Hippocampal formation (tissue), 2 donors: ENCODE measurements at places on chromosomes 5 and 9.
A peak's percentile ranks its signal among the peaks of the same experiment; 100 is the strongest.

DNA sequence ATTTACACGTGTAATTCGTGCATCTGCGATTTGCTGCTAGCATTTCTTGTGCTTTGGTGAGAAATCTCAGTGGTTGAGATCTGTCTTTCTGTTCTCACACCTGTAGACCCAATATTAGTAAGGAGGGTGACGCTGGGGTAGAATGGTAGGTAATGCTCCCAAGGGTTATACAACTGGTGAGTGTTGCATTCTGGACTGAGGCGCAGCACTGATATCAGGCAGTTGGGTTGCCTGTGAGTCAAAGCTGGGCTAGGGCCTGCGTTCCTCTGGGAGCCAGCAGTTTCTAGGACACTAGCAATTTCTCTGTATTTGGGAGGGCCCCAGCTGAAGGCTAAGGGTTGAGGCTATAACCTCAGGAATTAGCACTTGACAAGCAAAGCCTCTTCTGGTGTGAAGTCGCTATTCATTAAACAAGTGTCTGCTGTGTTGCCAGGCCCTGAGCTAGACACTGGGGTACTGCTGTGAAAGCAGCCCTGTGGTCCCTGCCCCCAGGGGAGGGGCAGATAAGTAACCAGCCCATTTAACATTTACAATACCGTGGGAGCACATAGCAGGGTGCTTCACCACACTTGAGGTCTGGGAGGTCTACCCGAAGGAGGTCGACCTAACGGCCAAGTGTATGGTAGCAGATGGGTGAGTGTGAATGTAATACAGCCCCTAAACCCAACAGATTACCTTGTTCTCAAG is 28.7 kb downstream of the LARP1 start:
- no peak for DNase-seq

DNA sequence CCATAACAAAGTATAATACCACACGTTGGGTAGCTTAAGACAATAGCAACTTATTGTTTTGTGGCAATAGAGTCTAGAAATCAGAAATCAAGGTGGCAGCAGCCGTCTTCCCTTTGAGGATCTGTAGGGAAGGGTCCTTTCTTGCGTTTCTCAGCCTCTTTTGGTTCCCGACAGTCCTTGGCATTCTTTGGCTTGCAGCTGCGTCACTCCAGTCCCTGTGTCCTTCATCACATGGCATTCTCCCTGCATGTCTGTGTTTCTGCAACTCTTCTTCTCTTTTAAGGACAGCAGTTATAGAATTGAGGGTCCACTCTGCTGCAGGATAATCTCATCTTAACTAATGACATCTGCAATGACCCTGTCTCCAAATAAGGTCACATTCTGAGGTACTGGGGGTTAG is 140.1 kb downstream of the FBXL7 start:
- no peak for DNase-seq

GRCh38 chr9:79565245-79565644 is 6.5 kb upstream of the TLE4 start:
- no peak for DNase-seq

GRCh38 chr5:14380712-14381111 is 200.9 kb upstream of the OTULINL start:
- no peak for DNase-seq

DNA sequence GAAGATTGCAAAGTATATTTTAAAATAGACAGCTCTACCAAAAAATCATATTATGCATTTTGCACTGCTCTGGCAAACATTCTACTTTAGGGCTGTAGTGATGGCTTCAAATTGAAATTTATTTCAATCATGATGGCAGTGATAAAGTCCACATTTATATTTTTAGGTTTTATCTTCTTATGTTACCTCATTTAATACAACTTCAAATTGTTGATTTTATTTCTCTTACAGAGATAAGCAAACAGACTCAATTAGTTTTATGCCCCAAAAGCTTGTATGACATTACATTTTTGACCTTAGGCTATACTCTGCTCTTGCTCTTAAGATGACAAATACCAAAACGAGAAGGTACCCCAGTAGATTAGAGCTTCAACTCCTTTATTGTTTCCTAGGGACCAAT is 87.4 kb downstream of the CYLC2 start:
- DNase-seq: no peak

DNA sequence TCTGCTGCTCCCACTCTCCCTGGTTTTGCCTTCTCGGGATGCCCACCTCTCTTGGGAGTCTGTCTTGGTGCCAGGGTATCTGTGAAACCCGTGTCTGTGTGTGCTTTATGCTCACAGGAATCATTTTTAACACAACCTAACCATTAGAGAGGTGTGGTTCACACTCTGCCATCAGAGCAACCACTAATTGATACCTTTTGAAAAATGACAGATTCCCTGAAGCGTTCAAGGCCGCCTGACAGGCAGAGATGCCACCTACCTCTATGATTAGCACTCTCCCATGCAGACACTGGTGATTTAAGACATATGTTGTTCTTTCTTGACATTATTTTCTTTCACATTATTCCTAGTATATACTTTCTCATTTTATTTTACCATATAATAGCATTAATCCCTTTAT is 207.3 kb upstream of the SGCD start:
- DNase-seq: no peak

DNA sequence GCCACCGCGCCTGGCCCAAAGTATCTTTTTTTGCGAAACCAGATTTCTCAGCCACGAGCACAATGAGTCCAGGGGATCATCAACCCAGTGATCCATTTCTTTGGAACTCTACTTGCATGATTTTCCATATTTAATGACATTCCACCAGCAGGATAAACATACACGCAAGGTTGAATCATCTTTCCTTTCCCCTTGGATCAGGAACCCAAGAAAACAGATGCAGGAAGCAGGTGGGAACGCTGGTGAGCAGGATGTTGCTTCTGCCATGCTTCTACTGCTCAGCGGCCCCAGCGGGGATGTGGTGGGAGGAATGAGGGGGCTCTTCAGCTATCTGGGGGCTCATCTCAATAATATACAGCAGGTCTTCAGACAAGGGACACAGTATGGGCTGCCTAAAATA is 118.2 kb downstream of the SEC61B start:
- DNase-seq: no peak

- no peak for DNase-seq
Measured at GRCh38 chr5:43891112-43891511, 288.1 kb downstream of the NNT start.

- no peak for DNase-seq
Measured at GRCh38 chr9:72294936-72295335, 70.1 kb downstream of the ZFAND5 start.

DNA sequence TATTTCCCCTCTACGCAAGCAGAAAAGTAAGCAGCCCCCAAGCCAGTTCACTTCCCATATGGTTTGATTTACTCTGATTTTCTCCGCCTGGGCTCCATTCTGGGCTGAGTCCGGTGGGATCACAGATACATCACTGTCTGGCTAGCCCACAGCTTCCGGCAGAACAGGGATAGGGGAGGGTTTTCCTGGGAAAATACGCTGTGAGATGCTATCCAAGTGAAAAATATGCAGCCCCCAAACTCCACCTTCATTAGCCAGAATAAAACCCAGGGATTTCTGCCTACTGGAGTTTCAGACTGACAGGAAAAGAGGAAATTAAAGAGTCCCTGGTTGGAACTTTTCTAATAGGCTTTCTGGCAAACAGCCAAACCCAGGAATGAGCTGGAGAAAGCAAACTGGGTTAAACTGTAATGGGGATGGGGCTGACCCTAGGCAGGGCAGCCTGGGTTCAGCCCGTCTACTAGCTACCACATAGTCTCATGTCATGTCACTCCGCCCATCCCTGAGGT is 16.9 kb upstream of the NIPAL4 start:
- DNase-seq: no peak

- no peak for DNase-seq
Measured at GRCh38 chr5:111511831-111512374, 432 bp downstream of the STARD4 start.

DNA sequence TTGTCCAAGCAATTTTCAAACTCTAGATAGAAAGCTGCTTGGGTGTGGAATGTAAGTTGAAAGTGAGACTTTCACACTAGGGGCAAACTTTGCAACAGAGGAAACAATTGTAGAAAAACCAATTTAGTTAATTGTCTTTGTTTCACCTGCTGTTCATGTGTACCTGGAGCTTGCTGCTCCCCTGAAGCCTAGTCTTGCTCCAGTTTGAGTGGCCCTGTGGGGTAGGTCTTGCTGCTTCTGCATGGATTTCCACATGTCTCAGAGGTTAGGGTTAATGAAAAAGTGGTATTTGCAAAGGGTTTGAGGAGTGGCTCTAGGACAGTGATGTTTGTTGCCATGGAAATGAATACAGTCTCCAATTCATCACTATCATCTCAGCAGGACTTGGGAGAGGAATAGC is 182.2 kb downstream of the FSTL4 start:
- no peak for DNase-seq

- no peak for DNase-seq
Measured at GRCh38 chr5:78232163-78232562, 62.3 kb downstream of the AP3B1 start.

DNA sequence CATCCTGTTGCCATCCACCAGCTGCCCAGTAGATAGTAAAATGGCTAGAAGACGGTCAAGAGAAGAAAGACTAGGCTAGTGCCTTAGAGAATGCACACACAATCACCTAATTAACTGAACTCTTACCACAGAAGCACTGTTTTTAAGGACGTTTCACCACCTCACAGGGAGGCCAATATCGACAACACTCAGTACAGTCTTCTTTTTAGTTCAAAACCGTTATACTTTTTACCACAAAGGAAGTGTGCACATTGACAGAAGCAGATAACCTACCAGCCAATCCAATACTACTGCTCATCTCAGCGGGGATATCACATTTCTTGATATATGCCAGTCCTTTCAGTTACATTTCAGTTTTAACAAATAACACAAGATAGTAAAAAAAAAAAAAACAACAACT is 122.3 kb downstream of the GNAQ start:
- no peak for DNase-seq

- DNase-seq: no peak
Measured at GRCh38 chr9:82247318-82247717, 258.7 kb downstream of the SPATA31D1 start.

DNA sequence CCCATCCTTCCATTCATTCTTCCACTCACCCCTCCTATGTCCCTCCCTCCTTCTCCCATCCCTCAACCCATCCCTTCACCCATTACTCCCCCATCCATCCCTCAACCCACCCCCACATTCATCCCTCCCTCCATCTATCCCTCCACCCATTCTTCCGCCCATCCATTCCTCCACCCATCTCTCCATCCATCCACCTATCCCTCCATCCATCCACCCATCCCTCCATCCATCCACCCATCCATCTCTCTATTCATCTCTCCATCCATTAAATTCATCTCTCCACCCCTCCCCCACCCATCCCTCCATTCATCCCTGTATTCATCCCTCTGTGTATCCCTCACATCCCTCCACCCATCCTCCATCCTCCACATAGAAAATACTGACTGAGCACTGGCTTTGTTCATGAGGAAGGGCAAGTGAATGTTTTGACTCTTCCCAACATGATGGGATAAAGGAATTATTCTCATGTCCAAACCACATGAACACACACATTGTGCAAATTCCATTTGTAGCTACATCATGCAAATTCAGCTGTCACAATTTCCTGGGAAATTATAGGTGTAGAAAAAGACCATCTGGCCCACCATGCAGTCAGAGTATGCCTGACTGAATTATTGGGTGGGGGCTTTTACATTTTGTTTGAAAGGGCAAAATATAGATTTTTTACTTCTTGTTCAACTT is 6.9 kb upstream of the VAV2 start:
- no peak for DNase-seq

GRCh38 chr5:112690605-112691338 is 46.9 kb upstream of the APC start:
- DNase-seq: no peak

GRCh38 chr5:54785729-54786591 is 199.4 kb downstream of the ESM1 start:
- DNase-seq: peak; percentile 63

DNA sequence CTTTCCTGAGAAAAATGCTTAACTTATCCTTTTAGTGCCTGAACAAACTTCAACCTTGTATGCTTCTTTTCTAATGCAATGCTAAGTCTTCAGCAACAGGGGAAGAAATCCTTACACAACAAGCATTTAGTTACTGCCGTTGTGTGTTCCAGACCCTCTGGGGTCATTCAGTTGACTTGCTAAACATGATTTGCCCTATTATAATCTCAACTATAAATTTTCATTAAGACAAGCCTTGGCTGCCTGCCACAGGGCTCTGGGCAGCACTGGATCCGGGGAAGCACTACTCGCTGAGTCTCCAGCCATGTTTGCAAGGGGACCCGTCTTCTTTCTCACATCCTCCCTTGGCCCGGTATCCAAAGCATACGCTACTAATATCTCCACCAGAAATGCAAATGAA is 58.1 kb downstream of the PTCH1 start:
- DNase-seq: no peak

DNA sequence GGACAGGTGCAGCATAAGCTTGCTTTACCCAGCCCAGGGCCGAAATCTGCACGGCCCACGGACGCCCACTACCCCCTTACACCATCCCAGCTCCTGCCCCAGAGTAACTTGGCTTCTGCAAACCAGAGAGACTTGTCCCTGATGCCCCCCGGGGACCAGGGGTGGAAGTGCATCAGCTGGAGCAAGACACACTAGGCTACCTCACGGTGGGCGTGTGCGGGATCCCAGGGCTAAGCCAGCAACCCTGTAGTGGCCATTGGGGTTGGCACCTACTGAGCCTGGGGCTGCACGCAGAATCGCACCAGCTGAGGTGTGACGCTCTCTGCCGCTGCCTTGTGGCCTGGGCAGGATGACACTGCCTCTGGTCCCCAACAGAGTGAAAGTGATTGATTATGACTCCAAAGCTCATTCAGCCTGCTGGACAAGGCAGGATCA is 6.1 kb upstream of the ZNF79 start:
- DNase-seq: no peak

GRCh38 chr5:42944989-42945388 is 95.1 kb downstream of the ANXA2R start:
- DNase-seq: no peak

DNA sequence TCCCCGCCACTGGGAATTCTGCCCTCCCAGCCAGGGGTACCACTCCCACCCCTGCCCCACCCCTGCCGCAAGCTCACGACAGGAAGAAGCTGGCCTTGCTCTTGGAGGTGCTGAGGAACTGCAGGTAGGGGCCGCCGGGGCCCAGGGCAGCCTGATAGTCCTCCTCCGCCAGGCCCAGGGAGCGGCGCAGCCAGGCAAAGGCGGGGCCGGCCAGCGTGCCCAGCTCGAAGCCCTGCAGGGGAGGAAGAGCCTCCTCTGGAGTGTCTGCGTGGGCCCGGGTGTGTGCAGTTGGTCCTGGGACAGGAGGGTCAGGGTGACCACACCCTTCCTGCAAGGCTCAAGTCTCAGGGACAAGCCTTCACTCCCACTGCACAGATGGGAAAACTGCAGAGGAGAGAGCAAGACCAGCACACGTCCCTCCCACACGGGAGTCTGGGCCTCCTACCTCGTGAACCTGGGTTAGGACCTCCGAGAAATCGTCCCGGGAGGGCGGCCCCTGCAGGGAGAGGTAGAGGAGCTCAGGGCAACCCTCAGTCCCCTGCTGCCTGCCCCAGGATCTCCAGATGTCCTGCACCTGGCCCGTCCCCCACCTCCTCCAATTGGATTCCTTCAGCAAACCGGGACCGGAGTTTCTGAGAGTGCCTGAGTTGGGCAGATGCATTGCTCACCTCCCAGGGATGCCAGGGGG is 2.4 kb downstream of the PIP5KL1 start:
- no peak for DNase-seq

GRCh38 chr5:69477170-69477569 is 15.4 kb upstream of the OCLN start:
- DNase-seq: no peak

GRCh38 chr5:138927979-138928378 is 52.8 kb upstream of the LRRTM2 start:
- DNase-seq: peak; percentile 84

- DNase-seq: no peak
Measured at GRCh38 chr9:108411632-108412031, 444.2 kb downstream of the ACTL7B start.
